ENCODE measurements at places on chromosomes 12 and 14.

- no peak for DNase-seq
Observed at GRCh38 chr12:89662623-89663022, 46.0 kb downstream of the ATP2B1 start.

- DNase-seq = no peak
Observed at GRCh38 chr12:129614221-129614885, 289.5 kb downstream of the TMEM132D start.

GRCh38 chr12:43882578-43883178 lies 46.8 kb downstream of the TMEM117 start:
- DNase-seq = peak; percentile 55

GRCh38 chr12:130747867-130748740 lies 32.0 kb upstream of the RIMBP2 start:
- DNase-seq = peak; percentile 70

- no peak for DNase-seq
Observed at GRCh38 chr14:87013583-87013982, 979.4 kb downstream of the GALC start.

- no peak for DNase-seq
Observed at GRCh38 chr14:79437951-79438350, 773.4 kb downstream of the DIO2 start.

DNA sequence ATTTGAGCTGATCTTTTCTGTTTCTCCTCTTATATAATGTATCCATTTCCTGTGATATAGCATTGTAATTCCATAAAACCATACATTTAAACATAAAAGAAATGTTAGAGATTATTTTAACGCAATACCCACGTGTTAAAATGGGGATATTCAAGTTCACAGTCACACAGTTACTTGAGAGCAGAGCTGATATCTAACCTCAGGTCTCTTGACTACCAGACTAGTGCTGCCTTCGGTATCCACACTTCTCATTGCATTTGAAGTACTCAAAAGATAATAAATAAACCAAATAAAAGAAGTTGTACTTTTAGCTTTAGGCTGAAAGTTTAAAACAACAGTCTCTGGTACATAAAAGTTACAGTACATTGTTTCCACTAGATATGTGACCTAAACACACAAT lies 2.9 kb downstream of the CLECL1 start:
- no peak for DNase-seq

- DNase-seq = no peak
Observed at GRCh38 chr12:22230280-22230794, 104.2 kb downstream of the ST8SIA1 start.

All from NCI-H774 (cell line).